ENCODE measurements at places on chromosomes 5 and 9. TPM values are rescaled to one million over a fixed set of nuclear protein-coding genes. Genes with fewer than 3 reads are reported as not detected.

Gene KCTD16
- 0.10 TPM for total RNA-seq

Gene FAM221B
- total RNA-seq = not detected

Gene MYOT
- not detected for total RNA-seq

Gene CFAP157
- total RNA-seq = not detected

Gene CLTA
- total RNA-seq = 389 TPM

Gene PKD2L2
- total RNA-seq = not detected
